ENCODE measurements at places on chromosomes 4 and X. TPM values are rescaled to one million over a fixed set of nuclear protein-coding genes. Genes with fewer than 3 reads are reported as not detected.

COX7B gene
- total RNA-seq, result 374 TPM

MTNR1A gene
- total RNA-seq, result not detected

DNA sequence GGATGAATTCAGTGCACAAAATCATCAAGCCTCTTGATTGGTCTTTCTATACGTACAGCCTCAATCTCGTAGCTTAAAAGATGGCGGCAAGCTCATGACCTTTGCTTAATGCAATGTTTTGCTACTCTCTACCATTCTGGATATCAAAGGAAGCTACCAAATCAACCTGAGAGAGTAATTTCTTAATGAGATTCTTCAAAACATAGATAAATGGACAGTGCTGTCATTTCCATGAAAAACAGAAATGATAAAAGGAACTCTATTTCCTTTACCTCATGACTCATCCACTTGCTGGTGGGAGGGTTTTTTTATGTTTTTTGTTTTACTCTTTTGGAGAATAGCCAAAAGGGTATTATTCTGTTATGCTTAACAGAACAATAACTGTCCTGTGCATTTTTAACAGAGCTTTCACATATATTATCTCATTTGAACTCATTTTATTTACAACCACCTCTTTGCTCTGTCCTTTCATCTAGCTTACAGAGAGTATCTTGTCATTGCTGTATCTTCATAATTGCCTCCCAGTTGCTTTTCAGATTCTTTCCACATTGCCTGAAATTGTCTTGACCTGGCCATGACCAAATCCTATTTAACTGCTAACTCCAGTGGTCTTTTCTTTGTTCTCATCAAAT is 138.6 kb upstream of the GPR101 start:
- no peaks in the 10 kb centered on the region for H3K4me1 ChIP-seq
- no peak for DNase-seq
- H3K4me3 ChIP-seq, result no peak overlapping the region

- H3K4me1 ChIP-seq, result no peaks in the 10 kb centered on the region
- no peak overlapping the region for H3K4me3 ChIP-seq
- no peaks in the 10 kb centered on the region for H3K27me3 ChIP-seq
- DNase-seq, result no peak
- H3K27ac ChIP-seq, result no peak overlapping the region
- H3K36me3 ChIP-seq, result no peaks in the 10 kb centered on the region
These were observed 79.4 kb downstream of the SLC9A6 start for GRCh38 chrX:136064661-136065043.

DNA sequence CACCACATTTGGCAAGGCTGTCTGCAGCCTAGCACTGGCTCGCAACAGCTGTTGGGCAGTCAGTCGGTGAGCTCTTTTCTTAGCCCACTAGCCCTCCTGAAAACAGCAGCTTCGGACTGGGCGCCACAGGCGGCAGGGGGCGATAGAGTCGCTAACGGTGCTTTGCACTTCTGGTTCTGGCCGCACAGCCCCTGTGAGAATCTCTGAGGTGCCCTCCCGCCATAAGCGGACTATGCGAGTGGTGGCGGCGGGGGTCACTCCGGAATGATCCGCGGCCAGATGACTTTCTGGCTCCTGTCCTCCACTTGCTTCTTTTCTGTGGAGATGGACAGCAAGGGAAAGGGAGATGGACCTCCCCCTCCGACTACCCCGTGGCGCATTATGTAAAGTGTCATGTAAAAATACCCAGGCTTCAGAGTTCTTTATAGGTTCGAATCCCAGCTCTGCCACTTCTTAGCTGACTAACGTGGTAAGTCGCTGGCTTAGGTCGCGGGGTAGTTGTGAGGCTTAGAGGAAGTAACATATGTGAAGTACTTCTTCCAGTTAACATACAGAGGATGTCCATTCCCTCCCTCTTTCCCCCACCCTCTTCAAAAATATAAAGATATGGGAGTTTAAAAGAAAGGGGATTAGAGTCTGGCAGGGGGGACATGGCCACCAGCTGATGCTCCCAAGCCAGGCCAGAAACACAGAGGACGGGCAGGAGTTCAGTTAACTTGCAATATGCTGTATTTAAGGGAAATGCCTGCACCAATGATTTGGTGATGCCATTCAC is 11.0 kb downstream of the ARHGAP36 start:
- H3K27me3 ChIP-seq, result no peaks in the 10 kb centered on the region
- no peak overlapping the region for H3K27ac ChIP-seq
- H3K4me1 ChIP-seq, result no peaks in the 10 kb centered on the region

GPR78 gene
- total RNA-seq, result not detected

GRCh38 chr4:186137196-186137794 is 32.8 kb downstream of the FAM149A start:
- DNase-seq, result no peak
- H3K36me3 ChIP-seq, result no peaks in the 10 kb centered on the region
- no peaks in the 10 kb centered on the region for H3K4me1 ChIP-seq
- H3K27ac ChIP-seq, result no peak overlapping the region

DNA sequence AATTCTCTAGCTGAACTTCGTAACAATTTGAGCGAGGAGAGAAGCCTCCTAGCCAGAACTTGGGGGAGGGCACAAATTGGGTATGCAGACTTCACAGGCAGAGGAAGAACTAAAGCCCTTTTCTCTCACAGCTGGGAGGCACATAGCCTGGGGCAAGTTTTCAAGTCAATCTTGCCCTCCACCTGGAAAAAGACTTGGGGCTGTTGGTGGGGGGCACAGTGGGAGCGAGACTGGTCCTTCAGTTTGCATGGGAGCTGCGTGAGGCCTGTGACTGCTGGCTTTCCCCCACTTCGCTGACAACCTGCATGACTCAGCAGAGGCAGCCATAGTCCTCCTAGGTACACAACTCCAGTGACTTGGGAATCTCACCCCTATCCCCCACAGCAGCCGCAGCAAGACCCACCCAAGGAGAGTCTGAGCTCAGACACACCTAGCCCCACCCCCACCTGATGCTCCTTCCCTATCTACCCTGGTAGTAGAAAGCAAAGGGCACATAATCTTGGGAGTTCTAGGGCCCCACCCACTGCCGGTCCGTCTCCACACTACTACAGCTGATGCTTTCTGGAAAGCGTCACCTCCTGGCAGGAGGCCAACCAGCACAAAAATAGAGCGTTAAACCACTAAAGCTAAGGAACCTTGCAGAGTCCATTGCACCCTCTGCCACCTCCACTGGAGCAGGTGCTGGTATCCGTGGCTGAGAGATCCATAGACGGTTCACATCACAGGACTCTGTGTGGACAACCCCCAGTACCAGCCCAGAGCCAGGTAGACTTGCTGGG is 160.8 kb downstream of the CBLL2 start:
- no peak overlapping the region for H3K4me3 ChIP-seq
- no peaks in the 10 kb centered on the region for H3K4me1 ChIP-seq
- no peak overlapping the region for H3K27ac ChIP-seq
- no peaks in the 10 kb centered on the region for H3K27me3 ChIP-seq
- H3K36me3 ChIP-seq, result no peaks in the 10 kb centered on the region
- no peak for DNase-seq

- H3K27me3 ChIP-seq, result no peaks in the 10 kb centered on the region
- H3K36me3 ChIP-seq, result no peaks in the 10 kb centered on the region
- H3K27ac ChIP-seq, result no peak overlapping the region
- DNase-seq, result no peak
- no peaks in the 10 kb centered on the region for H3K4me1 ChIP-seq
These were observed 306.5 kb downstream of the CAMK2D start for GRCh38 chr4:113455061-113455460.

GRCh38 chrX:155819966-155820491 is 61.1 kb upstream of the VAMP7 start:
- no peak overlapping the region for H3K27ac ChIP-seq
- no peaks in the 10 kb centered on the region for H3K36me3 ChIP-seq
- H3K4me1 ChIP-seq, result no peaks in the 10 kb centered on the region
- no peak overlapping the region for H3K4me3 ChIP-seq
- no peaks in the 10 kb centered on the region for H3K27me3 ChIP-seq
- DNase-seq, result peak; percentile 58

FHDC1 gene
- 11.0 TPM for total RNA-seq

GRCh38 chrX:7086384-7086783 is 61.1 kb upstream of the STS start:
- H3K4me1 ChIP-seq, result no peaks in the 10 kb centered on the region
- no peaks in the 10 kb centered on the region for H3K27me3 ChIP-seq
- H3K36me3 ChIP-seq, result no peaks in the 10 kb centered on the region
- H3K27ac ChIP-seq, result no peak overlapping the region
- no peak overlapping the region for H3K4me3 ChIP-seq
- DNase-seq, result no peak

- H3K36me3 ChIP-seq, result no peaks in the 10 kb centered on the region
- H3K27ac ChIP-seq, result no peak overlapping the region
- no peak overlapping the region for H3K4me3 ChIP-seq
- no peak for DNase-seq
- H3K27me3 ChIP-seq, result no peaks in the 10 kb centered on the region
These were observed 21.8 kb downstream of the TLR2 start for GRCh38 chr4:153705743-153706468.
